ENCODE measurements at places on chromosomes 11 and 22.

GRCh38 chr22:49672014-49672516, 155.6 kb downstream of the BRD1 start:
- DNase-seq = no peak

GRCh38 chr22:23080613-23081290, 10.4 kb downstream of the GNAZ start:
- DNase-seq = no peak

DNA sequence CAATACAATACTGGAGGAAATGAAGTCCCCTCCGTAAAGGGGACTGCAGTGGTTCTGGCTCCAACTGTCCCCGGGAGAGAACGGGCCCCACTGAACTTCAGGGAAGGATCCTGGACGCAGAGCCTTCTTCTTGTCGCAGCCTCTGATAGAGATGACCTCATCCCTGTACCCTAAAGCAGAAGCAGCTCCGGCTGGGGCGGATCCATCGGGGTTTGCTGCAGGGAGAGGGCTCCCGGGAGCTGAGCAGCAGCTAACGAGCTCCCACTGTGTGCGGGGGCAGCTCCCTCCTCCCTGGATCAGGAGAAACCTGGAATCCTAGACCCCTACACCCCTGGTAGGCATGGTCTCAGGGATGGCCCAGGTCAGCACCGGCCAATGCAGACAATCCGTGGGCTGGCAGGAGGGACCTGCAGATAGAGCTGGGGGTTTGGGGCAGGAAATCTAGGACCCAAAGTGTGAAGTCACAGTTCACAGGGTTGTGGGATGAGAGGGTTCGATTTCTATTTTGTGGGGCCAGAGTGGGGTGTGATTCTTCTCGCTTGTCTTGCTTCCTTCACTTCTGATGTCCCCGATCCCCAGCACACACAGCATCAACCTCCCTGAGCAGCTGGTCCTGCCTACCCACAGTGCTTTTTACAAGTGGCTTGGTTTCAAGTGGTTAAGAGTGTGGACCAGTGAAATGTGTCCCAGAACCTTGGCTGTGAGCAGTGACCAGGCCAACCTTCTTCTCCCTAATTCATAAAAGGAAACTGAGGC, 12.9 kb downstream of the KIAA0930 start:
- DNase-seq = no peak

DNA sequence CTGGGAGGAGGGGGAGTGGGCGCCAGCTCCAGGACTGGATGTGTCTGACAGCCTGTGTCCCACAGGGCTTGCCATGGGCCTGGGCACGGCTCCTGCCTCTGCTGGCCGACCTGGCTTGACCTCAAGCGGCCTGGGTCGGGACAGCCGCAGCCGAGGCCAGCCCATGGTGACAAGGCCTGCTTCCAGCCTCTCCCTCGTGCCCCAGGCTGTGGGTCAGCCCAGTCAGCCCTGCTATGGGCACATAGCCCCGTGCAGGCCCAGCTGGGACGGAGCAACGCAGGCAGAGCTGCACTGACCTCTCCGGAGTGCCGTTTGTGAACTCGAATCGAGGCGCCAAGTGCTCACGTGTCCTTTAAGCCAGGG, 17.9 kb downstream of the OSBPL5 start:
- DNase-seq = no peak

GRCh38 chr11:46559815-46560214, 34.0 kb downstream of the AMBRA1 start:
- DNase-seq = no peak

DNA sequence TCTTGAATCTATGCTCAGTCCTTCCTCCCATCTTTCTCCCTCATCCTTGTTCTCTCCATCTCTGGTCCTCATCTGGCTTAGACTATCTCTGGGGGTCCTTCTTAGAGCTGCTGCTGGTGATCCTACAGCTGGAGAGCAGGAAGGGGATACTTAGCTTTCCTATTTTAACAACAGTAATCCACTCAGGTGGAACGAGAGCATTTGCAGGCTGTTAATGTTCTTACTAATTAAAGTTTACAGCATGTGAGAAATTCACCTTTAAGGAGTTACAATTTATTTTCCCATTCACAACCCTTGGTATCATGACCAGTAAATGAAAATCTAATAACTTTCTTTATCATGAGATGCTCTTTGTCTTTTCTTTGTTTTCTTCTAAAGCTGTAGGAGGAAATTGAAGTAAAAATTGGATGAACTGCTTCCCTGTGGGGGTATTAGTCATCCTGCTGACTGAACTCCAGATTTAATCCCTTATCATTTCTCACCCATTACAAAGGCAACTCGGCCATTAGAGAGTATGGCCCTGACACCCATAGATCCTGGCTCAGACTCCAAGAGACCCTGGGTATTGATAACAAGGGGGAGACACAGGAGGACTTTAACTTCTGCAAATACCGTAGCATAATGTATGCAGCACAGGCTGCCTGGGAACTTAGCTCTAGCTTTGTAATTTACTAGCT, 37.6 kb upstream of the MTNR1B start:
- DNase-seq = no peak

DNA sequence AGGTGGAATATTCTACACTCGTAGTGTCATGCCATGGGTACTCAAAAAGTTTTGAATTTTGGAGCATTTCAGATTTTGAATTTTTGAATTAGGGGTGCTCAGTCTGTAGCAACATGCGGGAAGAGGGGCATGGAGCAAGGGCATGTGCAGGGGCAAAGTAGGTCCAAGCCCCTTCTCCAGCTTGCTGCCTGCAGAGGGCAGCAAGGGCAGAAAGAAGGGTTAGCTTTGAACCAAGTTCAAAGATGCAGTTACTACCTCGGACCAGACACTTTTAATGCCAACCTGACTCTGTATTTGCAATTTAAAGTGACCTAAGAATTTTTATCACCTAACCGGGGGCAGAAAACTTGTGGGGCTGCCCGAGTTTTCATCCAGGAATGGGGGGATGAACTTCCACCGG, 68.2 kb downstream of the CD82 start:
- no peak for DNase-seq

DNA sequence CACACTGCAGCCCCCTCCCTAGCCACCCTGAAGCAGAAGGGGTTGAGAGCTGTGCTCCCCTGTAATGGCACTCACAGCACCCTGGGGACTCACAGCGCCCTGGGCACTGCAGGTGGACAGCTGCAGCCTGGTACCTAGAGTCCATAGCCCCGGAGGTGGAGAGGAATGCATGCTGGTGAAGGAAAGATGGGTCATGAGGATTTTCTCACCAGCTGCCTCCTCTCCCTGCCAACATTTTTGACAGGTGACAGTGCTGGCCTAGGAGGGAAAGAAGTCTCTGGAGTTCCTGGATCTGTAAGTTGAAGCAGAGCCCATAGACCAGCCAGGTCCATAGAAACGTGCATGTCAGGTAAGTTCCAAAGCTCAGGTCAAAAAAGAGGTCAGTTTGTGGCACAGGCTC, 330.5 kb downstream of the TENM4 start:
- no peak for DNase-seq
